ENCODE measurements at places on chromosomes 3 and 15. TPM values are rescaled to one million over a fixed set of nuclear protein-coding genes. Genes with fewer than 3 reads are reported as not detected.

Gene MST1
- total RNA-seq = 5.3 TPM

Gene TBC1D2B
- total RNA-seq = 29.9 TPM

Gene NRROS
- 6.1 TPM for total RNA-seq

DNA sequence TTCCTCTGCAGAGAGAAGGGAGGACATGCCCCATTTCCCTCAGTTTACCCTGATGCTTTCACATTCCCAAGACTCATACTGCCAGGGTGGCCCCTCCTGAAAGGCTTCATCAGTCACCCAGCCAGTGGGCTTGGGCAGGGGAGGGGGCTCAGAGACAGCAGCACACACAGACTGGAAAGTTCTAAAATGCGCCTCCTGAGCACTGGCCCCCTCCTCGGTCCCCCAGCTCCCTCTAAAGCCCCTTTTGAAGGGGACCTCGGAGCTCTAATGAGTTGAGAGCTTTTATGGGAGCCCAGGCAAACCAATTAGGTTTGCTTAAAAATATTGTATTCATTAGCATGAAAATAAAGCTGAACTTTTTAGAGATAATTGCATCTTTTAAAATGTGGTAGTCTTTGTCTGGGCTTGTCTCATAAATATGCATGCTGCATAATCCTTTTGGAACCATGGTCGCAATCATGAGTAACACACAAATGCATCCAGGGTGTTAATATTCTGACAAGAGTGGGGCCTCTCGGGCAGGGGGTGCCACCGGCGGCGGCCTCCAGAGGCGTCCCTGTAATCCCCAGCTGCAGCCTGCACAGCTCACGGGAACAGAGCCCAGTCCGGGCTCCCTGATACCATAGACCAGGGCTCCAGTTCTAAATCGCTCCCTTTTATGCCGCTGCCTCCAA lies 78.5 kb downstream of the RPLP1 start:
- DNase-seq = no peak

- DNase-seq = no peak
Measured at GRCh38 chr3:177470197-177470941, 273.1 kb upstream of the TBL1XR1 start.

DNA sequence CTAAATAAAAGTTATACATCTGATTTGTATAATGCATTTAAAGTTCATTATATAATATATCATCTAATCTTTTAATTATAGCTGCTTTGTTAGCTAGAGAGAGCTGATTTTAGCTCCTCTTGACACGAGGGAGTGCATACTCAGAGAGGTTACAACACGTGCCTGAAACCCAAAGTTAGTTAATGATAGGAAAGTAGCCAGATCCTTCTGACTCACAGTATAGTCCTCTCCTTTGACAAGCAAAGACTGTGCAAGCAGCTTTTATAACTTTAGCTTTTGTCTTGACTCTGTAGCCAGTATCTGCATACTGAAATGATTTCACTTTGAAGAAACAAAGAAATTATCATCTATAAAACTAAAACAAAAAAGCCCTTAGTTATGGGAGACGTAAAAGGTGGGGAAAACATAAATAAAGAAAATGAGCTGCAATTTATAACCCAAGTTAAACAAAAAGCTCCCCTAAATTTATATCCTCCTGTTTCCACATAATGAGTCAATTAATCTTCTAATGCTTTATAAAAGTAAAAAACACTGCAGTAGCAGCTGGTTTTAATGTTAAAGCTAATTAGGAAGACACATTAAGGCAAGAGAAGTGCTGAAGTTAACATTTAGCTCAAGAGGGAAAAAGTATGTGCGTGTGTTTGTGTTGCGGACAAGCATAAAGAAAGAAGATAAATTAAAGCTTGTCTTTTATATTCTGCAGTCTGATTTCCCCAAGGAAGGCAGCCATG lies 13.1 kb downstream of the GABRR3 start:
- DNase-seq = no peak

GRCh38 chr3:77365152-77365551 lies 325.3 kb downstream of the ROBO2 start:
- no peak for DNase-seq

DNA sequence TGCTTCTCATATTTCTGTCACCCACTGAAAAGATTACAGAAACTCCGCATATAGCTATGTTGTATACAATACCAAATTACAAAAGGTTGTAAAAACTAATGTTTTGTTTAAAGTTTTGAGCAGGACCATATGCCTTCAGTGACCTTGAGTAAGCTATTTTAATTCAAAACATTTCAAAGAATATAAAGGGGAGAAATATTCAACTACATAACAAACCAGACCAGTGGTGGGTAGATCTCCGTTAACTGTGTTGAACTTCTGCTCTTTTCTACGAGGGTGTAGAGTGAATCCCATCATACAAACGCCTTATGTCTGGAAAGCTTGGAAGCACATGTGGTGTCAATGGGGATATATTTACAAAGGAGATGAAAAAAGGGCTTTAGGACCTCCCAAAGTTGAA lies 68.4 kb upstream of the NR2F2 start:
- no peak for DNase-seq

- no peak for DNase-seq
Measured at GRCh38 chr3:186453531-186453930, 90.6 kb downstream of the CRYGS start.

DNA sequence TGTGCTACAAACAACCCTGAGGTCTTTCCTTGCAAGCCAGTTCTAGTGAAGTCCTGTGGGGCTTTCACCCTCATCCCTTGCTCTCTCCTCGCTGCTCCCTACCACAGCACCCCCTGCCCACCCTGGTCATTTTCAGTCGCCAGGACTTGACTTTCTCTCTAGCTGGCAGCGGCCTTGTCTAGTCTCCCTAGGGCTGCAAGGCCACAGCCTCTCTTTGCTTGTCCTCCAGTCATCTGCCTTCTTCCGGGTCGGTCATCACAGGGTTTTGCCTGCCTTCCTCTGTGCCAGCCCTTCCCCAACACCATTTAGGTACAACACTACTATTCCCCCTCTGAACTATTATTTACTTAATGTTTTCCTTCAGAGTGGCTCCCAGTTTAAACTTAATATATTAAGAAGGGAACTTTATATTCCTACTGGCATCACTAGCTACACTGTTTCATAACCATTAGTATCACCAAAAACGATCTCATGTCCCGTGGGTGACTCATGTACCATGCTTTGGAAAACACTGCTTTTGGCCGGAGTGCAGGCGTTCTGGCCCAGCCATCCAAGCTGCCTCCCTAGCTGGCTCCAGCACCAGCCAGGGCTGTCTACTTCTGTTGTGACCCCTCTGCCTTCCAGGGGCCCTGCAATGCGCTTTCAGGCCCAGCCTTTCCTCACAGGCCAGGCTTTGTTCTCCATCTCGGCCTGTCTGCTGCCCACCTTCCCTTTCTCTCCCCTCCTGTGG lies 21.4 kb downstream of the FAH start:
- DNase-seq = peak; percentile 74

DNA sequence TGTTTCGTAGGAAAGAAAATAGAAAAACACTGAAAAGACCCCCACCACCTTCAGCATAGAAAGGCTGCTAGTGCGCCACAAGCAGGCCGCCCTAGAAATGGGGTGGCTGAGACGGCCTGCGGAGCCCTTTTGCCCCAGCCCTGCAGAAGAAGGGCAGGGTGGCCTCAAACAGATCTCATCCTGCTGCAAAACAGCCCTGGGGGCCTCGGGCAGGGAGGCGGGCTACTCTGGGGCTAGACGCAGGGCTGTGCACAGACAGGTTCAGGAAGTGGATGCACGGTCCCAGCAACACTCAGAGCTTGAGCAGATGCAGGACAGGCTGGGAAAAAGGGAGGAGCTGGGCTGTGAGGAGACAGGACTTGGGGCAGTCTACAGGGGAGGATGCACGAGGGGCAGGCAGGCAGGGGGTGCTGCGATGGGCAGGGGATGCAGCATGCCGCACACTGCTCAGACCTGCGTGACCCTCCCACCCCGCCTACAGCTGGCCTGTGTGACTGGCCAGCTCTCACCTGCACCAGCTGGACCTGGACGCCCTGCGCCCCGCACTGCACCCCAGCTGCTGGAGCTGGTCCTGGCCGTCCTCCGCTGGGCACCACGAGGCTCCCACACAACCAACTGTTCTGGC lies 34.3 kb downstream of the ZXDC start:
- peak; percentile 51 for DNase-seq
